Stimulated activated effector memory CD8-positive, alpha-beta T cell treated with anti-CD3 and anti-CD28 coated beads, Interleukin-12 subunit alpha, Interleukin-12 subunit beta, amount 100 ng/mL, for 72 hours (primary cell): ENCODE measurements at places on chromosomes 4 and X.

DNA sequence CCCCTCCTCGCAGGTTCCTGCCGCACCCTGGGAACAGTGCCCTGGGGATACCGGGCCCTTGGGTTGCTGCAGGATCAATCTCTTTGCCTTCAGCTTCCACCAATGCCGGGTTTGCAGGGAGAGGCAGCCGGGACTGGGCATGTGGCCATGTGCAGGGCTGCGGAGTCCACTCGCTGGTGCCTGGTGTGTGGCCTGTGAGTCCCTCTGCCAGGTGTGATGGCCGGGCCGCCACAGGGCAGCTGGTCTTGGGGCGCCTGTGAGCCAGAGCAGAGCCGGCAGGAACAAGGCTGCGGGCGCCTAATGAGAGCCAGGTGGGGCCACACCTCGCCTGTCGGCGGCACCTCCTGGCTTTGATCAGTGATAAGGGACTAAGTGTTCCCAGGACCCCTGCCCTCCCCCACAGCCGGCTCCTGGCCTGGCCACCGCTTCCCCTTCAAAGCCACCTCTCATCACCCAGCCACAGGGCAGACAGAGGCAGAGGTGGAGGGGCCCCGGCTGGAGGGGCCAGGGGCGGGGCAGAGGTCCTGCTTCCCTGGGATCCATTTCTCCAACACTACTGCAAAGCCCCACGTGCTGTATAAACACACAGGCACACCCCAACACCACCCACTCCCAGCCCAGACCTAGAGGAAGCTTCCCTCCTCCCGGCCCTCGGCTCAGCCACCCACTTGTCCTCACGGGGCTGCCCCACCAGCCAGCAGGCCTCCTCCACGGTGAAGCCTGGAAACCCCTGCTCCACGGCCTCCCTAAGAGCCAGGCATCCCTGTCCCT, 132.7 kb downstream of the CPZ start:
- no peak for DNase-seq

DNA sequence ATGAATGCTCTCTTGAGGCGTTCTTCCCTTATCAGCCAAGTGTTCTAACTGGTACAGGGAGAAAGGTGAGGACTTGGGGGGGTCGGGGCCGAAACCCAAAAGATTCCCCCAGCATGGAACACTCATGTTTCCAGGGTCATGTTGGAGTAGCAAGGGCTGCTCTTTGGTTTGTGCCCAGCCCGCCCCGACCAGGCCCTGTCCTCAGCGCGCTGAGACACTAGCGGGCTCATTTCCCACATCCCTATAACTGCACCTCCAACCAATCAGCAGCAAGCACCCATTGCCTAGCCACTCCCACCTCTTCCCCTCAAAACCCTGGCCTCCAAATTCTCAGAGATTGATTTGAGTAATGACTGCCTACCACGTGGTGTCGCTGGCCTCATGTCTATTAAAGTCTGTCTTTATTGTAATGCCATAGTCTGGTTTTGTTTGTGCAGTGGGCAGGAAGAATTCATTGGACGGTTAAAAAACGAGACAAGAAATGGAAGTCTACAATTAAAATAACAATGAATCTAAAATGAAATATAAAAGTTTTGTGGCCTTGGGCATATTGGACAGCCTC, 1928.4 kb downstream of the STIM2 start:
- DNase-seq: no peak

DNA sequence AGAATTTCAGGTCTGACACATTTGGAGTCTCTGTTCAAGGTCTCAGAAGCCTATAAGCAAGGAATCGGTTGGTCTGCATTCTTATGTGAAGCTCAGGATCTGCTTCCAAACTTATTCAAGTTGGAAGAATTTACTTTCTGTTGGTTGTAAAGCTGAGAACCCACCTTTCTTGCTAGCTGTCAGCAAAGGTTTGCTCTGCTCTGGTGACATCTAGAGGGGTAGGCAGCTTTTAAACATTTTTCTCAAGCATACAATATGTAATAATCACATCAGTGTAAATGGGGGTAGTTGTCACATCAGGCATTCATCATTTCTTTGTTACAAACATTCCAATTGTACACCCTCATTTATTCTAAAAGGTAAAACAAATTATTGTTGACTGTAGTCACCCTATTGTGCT, 935.2 kb downstream of the TRAM1L1 start:
- DNase-seq: no peak

GRCh38 chr4:82780752-82781231, 17.8 kb downstream of the SCD5 start:
- DNase-seq: no peak

- no peak for DNase-seq
Measured at GRCh38 chr4:38946919-38947318, 79.3 kb downstream of the FAM114A1 start.

GRCh38 chr4:7989654-7990053, 50.0 kb upstream of the AFAP1 start:
- no peak for DNase-seq

- no peak for DNase-seq
Measured at GRCh38 chr4:48680848-48681568, 99.1 kb downstream of the FRYL start.

GRCh38 chr4:109708990-109709389, 5.7 kb upstream of the CASP6 start:
- DNase-seq: no peak

- DNase-seq: peak; percentile 18
Measured at GRCh38 chr4:42627885-42628646, 28.8 kb downstream of the ATP8A1 start.

DNA sequence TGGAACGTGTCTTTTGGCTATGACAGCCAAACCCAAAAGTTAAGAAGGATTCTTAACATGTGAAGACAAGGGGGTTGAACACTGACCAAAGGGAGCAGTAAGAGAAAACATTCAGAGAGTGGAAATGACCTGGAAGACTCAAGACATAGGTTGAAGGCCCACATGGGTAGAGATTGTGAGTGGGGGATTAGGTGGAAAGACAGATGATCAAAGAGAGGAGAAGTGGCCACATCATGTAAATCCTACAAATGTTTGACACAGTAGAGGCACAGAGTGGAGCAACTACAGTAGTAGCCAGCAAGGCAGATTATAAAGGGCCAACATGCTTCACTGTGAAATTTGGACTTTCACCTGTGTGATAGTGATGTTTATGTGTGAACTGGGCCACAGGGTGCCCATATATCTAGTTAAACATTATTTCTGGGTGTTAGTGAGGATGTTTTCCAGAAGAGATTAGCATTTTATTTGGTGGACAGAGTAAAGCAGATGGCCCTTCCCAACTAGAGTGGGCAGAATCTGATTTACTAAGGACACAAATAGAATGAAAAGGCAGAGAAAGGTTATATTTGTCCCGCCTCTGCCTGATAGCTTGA, 559.3 kb downstream of the RAB28 start:
- no peak for DNase-seq

GRCh38 chrX:17802756-17803155, 58.3 kb downstream of the RAI2 start:
- no peak for DNase-seq

DNA sequence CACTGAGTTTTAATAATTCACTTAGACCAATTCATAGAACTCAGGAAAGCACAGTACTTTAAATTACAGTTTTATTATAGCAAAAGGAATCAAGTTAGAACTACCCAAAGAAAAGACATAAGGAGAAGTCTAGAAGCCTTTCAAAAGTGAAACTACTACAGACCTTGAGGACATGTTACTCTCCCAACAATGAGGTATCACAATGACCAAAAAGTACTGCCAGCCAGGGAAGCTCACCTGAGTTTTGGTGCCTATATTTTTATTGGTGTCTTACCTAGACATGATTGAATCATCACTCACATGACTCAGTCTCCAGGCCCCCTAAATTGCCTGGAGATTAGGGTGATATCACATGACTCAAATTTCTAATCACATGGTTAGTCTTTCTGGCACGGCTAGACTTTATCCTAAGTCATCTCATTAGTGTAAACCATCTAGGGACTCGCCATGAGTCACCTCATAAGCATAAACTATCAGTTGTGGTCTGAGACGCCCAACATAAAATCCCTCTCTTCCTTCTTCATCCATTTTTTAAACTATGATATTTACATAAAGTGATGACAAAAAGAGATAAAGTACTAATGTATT, 372.3 kb downstream of the TMA16 start:
- DNase-seq: no peak

GRCh38 chr4:152106781-152107321, 346.0 kb upstream of the GATB start:
- DNase-seq: no peak

GRCh38 chrX:154655786-154656185, 2.4 kb upstream of the CTAG2 start:
- no peak for DNase-seq

- DNase-seq: no peak
Measured at GRCh38 chr4:7151668-7152227, 40.6 kb upstream of the SORCS2 start.
